ENCODE measurements at places on chromosomes 1 and 21.
A peak's percentile ranks its signal among the peaks of the same experiment; 100 is the strongest.

DNA sequence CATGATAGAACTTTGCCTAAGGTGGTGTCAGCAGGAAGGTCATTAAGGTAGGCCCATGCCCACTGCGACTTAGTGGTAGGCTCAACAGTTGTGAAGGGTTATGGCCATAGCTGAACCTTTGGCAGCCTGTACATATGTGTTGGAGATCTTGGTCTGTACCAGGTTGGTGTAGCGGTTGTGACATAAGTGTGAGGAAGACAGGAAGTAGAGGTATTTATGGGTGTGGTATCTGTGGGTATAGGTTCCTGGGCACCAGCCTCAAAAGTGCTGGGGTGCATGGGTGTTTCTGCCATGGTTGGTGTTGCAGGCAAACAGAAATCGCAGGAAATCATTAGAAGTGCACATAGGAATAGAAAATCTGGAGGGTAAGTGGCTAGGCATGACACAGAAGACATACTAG is 18.6 kb upstream of the LRIF1 start:
- DNase-seq = no peak

- no peak for DNase-seq
These were observed 47.4 kb upstream of the ACTRT2 start for GRCh38 chr1:2973601-2974593.

GRCh38 chr21:34908419-34909055 is 140.6 kb downstream of the RUNX1 start:
- no peak for DNase-seq

DNA sequence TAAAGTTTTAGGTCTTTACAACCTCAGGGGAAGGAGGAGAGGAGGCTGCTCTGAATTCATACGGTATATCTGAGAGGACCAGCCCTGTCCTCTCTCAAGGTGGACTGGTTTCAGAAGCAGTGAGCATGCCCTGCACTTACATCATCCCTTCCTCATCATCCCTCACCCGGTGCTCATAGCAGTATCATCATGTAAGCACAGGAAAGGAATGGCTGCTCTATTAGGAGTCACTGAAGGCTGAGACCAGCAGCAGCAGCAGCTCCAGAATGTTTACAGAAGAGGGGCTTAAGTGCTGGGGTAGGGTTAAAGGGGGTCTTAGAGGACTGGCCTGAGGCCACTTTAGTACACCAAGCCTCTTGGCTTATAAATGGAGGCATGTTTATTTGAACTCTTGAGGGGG is 185.9 kb downstream of the AK5 start:
- DNase-seq = no peak

GRCh38 chr1:227212164-227212563 is 106.1 kb downstream of the CDC42BPA start:
- DNase-seq = no peak

GRCh38 chr1:16017461-16018303 is at the start of gene HSPB7:
Gene HSPB7, minus strand, starts transcription at chr1:16018043. Its CDS starts 80 bp downstream, at chr1:16017963.
- peak; percentile 42 for DNase-seq

DNA sequence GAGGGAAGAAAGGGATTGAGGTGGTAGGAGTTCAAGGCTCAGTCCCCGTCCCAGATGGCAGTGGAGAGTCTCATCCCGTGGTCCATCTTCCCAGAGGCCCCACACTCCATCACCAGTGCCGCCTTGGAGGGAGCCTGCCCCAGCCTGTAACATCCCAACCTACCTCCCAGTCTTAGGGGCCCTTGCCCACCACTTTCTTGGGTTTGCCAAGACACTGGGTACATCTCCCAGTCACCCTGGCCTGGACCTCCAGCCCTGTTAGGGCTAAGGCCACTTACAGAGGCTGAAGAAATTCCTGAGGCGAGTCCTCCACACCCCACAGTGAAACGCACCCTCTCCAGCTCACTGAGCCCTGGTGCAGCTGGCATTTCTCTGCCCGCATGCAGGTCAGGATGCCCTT is 3.3 kb downstream of the TMEM200B start:
- DNase-seq = no peak

DNA sequence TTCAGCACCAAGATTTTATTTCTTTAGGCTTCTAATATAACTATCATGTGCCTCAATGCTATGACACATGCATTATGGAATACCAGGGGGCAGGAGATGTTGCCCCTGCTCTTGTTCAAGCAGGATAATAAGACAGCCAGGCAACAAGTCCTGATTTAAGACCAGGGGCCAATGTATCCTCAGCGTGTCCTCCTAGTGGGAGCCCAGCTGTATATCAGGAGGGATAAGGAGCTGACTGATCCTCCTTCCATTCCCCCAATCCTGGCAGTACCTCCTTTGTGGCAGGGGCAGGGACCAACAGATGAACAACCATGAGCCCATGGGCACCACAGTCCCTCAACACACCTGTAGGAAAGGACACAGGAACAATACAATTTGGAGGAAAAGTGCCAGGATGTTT is 29.3 kb downstream of the SORT1 start:
- DNase-seq = no peak

DNA sequence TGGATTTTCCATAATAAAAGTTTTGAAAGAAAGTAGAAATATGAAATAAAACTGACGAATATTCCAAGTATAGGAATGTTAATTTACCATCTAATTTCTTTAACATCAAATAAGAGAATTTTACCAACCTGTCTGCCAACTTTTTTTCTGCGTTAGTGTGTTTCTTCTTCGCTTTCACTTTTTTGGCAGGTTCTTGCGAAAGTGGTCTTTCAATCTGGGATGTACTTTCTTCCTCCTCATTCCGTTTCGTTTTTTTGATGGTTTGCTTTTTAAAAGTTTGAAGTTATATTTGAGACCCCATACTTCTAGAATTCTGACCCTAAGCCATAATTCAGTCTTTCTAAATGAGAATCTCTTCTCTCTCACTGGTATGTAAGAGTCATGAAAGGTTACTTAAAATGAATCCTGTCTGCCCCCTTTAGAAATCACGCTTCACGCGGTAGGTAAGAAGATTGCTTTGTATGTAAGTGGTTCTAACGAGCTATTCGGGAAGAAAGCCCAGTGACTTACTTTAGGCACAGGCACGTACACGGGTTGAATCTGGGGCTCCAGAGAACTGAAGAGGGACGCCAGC is 580 bp downstream of the RBM34 start:
- DNase-seq = no peak

- no peak for DNase-seq
These were observed 62.8 kb upstream of the SCCPDH start for GRCh38 chr1:246661451-246661850.

- no peak for DNase-seq
These were observed 606 bp downstream of the DENND1B start for GRCh38 chr1:197774466-197775281.

DNA sequence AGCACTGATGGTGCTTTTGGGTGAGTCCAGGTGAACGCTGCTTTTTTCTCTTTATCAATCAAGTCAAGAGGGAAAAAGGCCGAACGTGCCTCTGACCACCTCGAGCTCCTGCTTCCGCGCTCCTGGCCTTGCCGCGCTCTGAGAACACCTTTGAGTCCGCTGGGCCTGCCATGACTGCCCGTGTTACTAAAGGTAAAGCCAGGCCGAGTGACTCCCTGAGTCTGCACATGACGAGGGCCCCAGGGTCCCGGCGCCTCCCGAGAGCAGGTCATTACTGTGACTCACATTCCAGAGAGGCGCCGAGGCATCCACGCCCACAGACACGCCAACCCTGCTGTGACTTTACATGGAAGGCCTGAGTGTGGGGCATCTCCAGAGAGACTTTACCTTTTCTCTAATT is 11.1 kb downstream of the POFUT2 start:
- DNase-seq = no peak

DNA sequence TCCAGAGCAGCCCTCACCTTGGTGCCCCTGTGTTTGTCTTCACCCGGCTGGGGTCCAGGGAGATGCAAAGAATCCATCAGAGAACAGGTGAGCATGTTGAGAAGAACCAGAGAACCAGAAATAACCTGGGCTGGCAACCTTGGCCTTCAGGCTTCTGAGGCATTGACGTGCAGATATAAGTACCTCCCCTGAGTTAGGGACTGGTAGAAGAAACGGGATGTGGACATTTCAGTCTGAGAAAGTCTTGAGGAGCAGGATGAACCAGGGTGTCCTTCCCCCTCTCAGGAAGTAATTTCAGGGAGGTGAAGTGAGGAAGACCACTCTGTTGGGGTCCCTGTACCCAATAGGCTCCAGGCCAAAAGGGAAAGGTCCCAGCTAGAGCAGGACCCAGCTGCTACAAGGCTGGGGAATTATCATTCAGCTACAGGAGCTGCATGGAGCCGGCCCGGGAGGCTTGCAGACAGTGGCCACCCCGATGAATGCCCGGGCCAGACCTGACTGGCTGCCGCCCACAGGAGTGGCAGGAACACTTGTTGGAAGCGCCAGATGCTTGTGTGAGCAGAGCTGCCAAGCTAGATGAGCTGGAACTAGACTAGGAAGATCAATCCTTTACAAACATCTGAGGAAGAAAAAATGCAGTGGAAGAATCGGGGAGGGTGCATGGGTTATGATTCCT is 1.7 kb upstream of the AURKAIP1 start:
- no peak for DNase-seq

DNA sequence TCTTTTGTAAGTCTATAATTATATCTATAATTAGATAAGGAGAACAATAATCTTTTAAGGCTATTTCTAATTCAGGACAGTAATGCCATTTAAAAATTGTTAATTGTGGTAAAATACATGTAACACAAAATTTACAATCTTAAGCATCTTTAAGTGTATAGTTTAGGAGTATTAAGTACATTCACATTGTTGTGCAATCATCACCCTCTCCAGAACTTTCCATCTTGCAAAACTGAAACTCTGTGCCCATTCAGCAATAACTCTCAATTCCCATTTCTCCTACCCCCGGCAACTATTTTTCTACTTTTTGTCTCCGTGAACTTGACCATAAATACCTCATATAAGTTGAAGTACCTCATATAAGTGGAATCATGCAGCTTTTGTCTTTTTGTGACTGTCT is 93.9 kb upstream of the KCNA3 start:
- DNase-seq = no peak

DNA sequence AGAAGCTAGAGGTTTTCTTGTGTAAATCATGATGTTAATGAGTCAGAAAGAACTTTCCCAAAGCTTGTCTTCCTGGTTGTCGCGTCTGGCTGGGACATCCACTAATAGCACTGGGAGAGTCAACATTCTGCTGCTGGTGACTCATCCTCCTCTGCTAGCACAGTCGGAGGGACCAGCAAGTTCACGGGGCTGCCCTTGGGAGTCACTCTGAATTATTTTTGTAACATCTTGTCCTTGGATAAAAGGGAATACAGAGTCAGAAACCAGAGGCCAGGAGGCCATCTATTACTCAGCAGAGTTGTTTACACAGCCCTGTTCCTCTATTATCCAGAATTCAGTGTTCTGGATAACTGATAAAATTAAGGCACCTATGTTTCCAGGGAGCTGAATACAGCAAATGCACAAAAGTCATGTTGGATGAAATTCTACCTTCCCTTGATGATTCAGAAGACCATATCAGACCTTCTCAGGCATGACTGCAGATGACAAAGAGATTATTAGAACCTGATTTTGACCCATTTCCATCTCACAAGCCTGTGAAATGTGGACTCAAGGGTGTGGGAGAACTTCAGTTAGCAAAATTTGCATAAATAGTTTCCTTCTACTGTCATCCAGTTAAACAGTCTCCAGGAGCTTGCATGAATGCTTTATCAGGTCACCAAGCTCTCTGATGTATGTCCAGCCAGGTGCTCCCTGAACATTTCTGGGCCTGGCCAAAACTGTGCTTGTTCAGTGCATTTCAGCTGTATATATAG is 68.1 kb downstream of the JAK1 start:
- DNase-seq = peak; percentile 88

GRCh38 chr1:82387012-82387366 is 586.3 kb downstream of the ADGRL2 start:
- DNase-seq = no peak

DNA sequence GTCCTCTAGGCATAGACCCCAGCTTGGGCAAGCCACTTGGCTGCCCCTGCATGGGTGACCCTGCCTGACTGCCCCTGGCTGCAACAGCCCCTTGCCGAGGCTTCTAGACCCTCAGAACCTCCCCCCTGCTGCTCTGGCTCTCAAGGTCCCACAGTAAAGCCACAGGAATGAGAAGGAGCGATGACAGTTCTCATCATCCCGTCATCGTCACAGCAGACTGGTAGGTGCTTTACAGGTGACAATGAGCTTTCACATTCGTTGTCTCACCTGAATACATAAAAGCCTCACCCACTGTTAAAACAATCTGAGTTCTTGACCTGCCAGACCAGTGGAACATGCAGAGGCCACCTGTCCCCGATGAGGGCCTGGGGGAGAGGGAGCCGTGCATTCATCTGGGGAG is 36.0 kb upstream of the GPR157 start:
- no peak for DNase-seq

GRCh38 chr1:68976916-68977610 is 480.2 kb upstream of the DEPDC1 start:
- no peak for DNase-seq

DNA sequence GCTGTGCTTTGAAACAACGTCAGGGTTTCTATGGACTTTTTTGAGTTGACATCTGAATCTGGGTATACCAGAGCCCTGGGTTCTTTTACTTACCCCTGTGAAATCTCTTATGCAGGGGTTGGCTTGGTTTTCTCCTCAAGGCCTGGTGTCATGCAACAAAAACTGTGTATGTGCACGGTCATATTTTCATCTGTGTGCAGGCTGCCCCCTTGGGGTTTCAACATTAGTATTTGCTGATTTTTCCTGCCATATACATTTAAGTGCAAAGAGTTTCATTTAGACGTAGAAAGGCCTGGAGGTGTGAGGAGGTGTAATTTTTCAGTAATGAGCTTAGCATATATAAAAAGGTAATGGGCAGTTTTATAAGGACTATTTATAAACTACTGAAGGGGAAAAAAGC is 22.0 kb upstream of the ZBTB18 start:
- DNase-seq = no peak

DNA sequence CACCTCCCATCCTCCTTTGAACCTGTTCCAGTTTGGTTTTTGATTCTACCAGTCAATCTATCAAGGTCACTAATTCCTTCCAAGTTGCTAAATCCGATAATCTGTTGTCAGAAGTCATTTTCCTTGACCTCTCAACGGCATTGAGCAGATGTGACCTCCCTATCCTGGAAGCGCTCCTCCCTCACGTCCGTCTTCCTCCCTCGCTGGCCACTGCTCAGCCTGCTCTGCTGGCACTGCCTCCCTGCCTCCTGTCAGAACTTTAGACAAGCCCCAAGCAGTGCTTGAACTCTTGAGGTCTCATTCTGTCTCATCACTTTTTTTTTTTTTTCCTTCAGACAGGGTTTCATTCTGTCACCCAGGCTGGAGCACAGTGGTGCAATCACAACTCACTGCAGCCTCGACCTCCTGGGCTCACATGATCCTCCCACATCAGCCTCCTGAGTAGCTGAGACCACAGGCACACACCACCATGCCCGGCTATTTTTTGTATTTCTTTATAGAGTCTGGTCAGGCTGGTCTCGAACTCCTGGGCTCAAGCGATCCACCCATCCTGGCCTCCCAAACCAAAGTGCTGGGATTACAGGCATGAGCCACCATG is 4.4 kb upstream of the ACOT7 start:
- DNase-seq = no peak

GRCh38 chr1:227191607-227192006 is 126.7 kb downstream of the CDC42BPA start:
- DNase-seq = no peak

- no peak for DNase-seq
These were observed 2.8 kb upstream of the USP1 start for GRCh38 chr1:62433861-62434617.
